Stimulated activated CD8-positive, alpha-beta memory T cell treated with anti-CD3 and anti-CD28 coated beads, Interleukin-7, amount 100 ng/mL, for 1 hour (primary cell): ENCODE measurements at places on chromosomes 5 and 9.

GRCh38 chr5:148209151-148209770 lies 6.4 kb downstream of the SPINK6 start:
- DNase-seq = no peak

GRCh38 chr5:103424453-103425205 lies 138.0 kb downstream of the NUDT12 start:
- no peak for DNase-seq

DNA sequence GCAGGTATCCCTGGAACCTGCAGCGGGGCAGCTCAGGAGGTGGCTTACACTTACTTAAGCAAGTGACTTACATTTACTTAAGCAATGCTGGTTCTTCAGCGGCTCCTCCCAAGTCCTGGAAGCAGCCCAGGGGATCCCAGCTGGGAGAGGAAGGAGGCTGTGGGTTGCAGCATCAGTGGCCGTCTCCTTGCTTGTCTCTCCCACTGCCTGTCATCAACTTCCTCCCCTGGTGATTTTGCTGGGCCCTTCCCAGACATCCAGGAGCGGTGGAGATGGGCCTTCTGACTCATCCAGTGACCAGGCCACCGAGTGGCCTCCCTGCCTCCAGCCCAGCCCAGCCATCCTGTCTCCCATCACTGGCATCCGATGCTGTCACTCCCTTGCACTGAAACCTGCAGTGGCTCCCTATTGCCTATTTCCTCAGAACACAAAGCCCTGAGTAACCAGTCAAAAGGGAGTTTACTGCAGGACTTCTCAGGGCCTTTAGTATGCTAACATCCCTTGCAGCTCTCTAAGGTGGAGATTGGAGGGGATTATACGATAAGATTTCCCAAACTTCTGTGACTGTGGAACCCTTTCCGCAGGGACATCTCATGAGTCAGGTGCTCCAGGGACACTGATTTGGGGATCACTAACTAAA lies 155.9 kb upstream of the PHYKPL start:
- DNase-seq = no peak

- peak; percentile 63 for DNase-seq
Measured at GRCh38 chr5:134524826-134525682, at the start of gene JADE2. JADE2 (plus strand) TSS chr5:134525670; CDS start chr5:134535858, 10,188 bp downstream.

DNA sequence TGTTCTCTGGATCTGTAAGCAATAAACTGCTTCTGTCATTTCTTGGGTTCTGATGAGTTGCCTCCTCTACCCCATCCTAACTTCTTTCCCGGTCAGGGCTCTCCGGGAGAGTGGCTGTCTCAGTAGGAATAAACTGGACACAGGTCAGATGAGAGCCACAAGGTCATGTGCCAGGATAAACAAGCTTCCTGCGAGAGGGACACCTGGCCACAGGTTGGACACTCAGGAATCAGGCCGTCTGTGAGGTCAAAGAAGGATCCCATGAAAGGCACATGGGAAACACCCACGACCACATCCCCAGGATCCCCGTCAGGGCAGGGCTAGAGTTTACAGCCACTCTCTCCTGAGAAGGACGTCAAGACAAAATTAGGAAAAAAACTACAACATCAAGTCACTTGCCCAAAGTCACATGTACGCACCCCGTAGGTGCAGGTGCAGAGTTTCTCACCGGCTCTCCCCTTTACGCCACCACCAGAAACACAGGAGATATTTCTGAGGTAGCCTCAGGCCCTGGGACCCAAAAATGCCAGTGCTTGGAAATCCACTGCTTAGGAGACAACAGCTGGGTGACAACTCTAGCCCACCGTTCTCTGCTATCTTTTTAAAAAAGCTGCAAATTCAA lies 28.7 kb downstream of the CCT5 start:
- DNase-seq = no peak

- no peak for DNase-seq
Measured at GRCh38 chr9:4116723-4117460, 183.0 kb downstream of the GLIS3 start.

- DNase-seq = no peak
Measured at GRCh38 chr5:9551567-9552537, 6.0 kb upstream of the SEMA5A start.

- DNase-seq = no peak
Measured at GRCh38 chr9:111076042-111076441, 37.8 kb upstream of the LPAR1 start.

DNA sequence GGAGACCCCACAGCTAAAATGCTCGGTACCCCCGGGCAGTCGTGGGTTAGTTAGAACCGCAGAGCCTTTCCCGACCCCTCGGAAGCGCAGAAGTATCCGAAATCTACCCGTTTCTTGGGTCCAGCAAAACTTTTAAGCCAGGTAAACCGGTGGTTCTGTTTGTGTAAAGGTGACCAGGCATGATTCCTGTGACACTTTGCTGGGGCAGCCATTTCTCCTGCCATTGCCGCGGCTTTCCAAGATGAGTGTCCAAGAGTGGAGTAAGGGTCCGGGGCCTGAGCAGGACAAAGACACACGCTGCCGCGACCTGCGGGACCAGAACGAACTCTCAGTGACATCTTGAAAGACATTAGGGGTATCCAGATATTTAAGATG lies 655 bp downstream of the MARVELD2 start:
- DNase-seq = no peak

GRCh38 chr5:68875351-68875750 lies 218.5 kb upstream of the SLC30A5 start:
- no peak for DNase-seq

- DNase-seq = no peak
Measured at GRCh38 chr5:167916706-167917105, 374.7 kb upstream of the WWC1 start.

- DNase-seq = no peak
Measured at GRCh38 chr9:100690438-100690837, 112.6 kb downstream of the CAVIN4 start.

DNA sequence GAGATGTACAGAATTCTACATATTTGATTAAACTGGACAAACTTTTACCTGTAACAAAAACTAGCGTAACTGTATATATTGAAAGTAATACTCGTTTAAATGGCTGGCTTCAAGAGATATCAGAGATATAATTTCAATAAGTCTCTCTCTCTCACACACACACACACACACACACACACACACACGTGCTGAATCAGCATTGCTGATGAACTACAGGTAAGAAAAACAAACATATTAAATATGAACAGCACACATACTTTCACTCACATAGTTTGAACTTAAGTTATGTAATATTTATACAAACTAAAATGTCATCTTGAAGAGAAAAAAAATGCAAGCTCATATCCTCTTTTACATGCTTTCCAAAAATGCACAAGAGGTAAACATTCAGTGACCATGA lies 145.4 kb downstream of the BNC2 start:
- no peak for DNase-seq

DNA sequence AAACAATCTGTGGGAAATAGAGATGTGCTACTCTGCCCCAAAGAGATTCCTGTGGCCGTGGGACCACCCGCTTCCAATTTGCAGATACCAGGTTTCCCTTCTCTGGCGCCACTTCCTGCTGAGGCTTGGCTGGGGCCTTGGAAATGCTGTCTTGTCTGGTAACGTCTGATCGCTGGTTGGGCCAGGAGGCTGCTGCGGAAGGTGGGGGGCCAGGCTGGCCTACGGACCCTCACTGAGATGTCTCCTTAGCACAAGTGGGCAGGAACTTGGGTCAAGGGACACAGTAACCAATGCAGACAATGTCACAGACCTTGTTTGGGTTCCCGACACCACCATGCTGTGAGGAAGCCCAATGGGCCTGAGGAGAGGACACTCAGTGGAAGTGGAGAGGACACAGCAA lies 31.7 kb upstream of the IRX4 start:
- DNase-seq = no peak

GRCh38 chr9:8070779-8071444 lies 271.3 kb upstream of the DMAC1 start:
- DNase-seq = no peak

DNA sequence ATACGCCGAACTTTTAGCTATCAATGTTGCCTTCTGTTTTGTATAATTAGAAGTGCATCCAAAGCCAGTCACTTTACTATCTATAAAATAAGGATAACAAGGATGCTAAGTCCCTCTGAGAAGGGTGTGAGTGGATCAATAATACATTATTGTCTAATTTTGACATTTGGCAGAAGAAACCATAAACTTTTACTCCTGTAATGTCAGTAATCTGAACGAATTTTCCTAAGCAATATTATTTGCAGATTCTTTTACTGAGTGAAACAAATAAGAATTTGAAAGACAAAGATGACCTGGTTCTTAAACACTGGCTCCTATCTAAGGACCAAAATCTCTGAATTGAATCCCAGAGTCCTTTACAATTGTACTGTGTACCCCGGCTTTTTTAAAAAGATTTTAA lies 126.6 kb upstream of the TMEM161B start:
- DNase-seq = no peak

DNA sequence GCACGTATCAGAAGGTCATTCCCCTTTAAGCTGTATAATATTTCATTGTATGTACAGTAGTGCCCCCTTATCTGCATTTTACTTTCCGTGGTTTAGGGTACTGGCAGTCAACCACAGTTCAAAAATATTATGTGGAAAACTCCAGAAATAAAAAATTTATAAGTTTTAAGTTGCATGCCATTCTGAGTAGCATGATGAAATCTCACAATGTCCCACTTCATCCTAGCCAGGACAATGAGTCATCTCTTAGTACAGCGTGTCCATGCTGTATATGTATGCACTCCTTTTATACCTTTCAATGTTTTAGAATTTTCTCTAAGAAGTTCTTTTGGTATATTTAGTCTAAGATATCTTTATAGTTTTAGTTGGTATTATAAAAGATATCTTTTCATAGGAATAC lies 115.0 kb upstream of the HAND1 start:
- no peak for DNase-seq

- no peak for DNase-seq
Measured at GRCh38 chr9:88741335-88741734, 206.4 kb downstream of the NXNL2 start.

DNA sequence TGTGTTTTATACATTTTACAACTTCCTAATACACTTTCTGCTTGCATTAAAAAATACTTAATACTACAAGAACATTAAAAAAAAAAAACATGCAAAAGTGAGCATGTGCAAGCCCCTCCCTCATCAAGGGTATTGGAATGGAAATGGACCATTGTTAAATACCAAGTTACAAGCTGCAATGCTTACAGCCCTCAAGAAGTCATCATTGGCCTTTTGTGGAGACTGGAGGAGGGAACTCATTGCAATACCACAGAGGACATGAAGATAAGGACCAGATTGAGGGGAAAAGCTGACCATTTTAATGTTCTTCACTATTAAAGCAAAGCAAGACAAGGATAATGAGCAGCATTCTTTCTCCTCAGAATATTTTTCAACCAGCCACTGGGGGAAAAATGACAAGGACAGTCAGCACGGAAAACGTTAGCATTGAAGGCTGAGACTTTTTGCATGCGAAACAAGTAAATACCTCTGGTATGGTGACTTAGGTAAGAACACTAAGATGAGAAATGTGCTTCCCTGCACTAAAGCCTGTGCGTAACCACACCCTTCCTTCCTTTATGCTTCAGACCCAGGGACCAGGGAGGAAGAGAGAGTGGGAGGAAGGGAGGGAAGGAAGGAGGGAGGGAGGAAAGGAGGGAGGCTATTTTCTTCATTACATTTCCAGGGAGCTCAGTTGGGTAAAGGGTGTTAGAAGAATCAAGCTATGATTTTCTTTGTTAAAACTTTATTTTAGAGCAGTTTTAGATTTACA lies 141.1 kb upstream of the RAPGEF1 start:
- DNase-seq = no peak

GRCh38 chr5:125463466-125464092 lies 717.1 kb upstream of the ZNF608 start:
- DNase-seq = no peak

- DNase-seq = no peak
Measured at GRCh38 chr5:132302413-132302812, 8.2 kb downstream of the SLC22A4 start.

GRCh38 chr5:129836321-129836720 lies 67.9 kb upstream of the CHSY3 start:
- no peak for DNase-seq

DNA sequence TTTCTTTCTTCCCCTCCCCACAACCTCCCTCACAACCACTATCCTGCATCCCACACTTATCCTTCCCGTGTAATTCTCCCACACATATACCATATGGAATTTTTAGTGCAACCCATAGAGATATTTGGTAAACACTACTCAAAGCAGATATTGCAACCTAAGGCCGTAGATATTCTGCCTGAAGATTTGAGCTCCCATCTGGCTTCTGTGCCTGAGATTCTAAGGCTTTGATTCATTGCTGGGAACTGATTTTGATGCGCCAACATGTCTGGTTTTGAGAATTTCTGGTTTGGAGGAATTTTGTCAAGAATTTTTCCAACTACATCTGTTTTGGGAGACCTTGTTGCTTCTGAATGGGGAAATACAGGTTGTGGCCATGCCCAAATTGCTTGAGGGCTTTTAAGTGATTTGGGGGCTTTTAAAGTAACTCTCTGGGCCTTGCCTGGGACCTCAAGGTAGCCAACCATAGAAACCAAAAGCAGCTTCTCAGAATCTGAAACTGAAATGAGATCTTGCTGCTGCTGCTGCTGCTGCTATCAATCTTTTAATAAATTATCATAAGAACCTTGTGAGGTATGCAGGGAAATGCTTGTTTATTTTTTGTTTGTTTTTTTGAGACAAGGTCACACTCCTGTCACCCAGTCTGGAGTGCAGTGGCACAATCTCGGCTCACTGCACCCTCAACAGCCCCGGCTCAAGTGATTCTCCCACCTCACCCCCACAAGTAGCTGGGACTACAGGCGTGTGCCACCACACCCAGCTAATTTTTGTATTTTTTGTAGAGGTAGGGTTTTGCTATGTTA lies 36.2 kb downstream of the PLAC8L1 start:
- DNase-seq = no peak

DNA sequence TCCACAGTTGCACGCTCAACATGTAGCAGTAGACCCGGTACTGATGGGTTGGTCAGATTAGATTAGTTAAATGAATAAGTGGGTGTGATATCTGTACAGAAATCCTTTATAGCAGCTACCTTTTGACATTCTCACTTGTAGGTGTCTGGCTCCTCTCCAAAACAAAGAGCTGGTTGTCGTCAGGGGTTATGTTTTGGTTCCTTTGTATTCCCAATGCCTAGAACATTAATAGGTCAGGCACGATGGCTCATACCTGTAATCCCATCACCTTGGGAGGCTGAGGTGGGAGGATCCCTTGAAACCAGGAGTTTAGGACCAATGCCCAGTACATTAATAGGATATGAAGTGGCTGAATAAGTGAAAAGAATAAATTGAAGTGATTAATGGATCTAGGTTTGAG lies 182.1 kb downstream of the SNCAIP start:
- no peak for DNase-seq

- DNase-seq = no peak
Measured at GRCh38 chr5:110879675-110880074, 140.9 kb downstream of the SLC25A46 start.

GRCh38 chr5:95262933-95263660 lies 21.8 kb downstream of the MCTP1 start:
- DNase-seq = no peak
